ENCODE measurements at places on chromosomes 6 and 20.

GRCh38 chr20:31870726-31871617, 538 bp downstream of the TTLL9 start:
- DNase-seq: no peak

DNA sequence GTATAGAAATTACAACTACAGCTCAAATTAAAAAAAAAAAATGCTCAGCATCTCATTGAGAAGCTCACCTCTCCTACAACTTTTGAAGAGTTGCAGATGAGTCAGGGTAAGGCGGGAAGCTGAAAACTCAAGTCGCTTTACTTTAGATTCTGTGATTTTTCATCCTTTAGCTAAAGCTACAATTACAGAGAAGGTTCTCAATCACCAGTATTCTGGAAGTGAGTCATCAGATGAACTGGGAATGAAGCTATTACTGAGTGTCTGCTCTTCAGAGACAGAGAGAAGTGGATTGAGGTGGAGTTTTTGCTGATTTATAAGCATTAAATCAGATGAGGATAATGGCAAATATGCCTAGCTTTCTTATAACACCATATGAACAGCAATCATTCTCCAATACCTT, 91.9 kb downstream of the TFAP2A start:
- DNase-seq: no peak

DNA sequence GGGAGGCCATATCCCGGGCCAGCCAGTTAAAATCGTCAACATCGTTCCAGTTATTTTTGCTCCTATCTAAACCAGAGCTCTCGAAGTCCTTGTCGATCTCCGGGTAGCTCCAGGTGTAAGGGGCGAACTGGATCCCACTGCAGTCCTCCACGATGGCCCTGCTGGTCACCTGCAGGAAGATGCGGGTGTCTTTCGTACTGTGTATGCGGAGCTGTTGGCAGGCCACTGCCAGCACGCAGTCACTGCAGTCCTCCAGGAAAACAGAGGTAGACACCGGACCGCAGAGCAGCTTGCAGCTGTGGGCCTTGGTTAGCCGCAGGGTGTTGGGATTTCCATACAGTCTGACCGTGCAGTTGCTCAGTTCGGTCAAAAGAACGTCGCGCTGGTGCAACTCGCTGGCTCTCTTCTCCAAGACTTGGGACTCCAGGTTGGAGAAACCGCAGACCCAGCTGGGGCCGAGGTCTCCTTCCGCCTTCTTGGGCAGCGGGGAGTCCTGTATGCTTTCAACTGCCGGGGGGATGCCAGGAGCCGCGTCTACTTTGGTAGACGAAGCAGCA, 742 bp downstream of the TBCC start:
- DNase-seq: no peak

GRCh38 chr20:37622728-37623127, 71.1 kb upstream of the CTNNBL1 start:
- no peak for DNase-seq

DNA sequence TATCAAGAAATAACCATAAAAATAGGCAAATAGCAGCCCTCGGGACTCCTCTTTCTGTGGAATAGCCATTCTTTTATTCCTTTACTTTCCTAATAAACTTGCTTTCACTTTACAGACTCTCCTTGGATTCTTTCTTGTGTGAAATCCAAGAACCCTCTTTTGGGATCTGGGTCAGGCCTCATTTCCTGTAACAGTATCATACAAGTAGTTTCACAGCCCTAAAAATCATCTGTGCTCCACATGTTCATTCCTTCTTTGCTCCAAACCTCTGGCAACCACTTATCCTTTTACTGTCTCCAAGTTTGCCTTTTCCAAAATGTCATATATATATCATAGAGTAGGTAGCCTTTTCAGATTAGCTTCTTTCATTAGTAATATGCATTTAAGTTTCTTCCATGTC, 13.5 kb upstream of the NT5E start:
- DNase-seq: peak; percentile 63

- peak; percentile 31 for DNase-seq
These were observed 231.8 kb upstream of the RREB1 start for GRCh38 chr6:6875818-6876470.

- DNase-seq: no peak
These were observed 2.3 kb upstream of the KIF16B start for GRCh38 chr20:16575390-16576140.

DNA sequence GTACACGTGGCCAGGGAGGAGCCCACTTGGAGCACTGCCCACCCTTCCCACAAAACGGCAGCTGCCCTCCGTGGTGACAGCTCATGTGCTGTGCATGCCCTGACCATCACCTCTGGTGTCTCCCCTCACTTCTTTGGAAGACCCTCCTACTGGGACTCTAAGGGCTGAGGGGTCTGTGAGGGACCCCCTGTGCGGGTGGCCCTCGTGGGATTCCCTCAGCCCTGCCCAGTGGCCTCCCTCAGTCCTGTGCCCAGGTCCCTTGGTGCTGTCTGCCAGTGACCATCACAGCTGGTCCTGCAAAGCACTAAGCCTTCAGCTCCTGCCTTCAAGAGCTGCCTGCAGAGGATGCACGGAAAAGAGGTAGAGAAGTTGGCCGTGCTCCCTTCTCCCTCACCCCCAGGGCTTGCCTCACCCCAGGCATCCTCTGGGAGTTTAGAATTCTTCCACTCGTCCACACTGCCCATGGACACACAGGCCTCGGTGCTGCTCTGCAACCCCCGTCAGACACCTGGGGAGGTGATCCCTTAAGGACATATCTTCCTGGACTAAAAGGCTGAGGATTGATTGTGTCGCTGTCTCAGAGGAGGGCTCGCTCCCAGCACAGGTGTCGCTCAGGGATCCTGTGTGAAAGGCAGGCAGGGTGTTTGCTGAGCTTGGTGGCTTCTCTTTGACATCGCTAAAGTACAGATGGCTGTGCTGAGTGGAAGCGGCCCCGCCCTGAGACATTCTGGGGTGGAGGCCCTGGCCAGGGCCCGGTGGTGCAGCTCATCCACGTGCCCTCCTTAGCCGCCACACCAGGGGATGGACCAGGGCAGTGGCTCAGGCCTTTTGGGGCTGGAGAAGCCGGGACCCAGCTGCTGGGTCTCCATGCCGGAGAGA, 119.5 kb upstream of the FRMD1 start:
- DNase-seq: no peak

DNA sequence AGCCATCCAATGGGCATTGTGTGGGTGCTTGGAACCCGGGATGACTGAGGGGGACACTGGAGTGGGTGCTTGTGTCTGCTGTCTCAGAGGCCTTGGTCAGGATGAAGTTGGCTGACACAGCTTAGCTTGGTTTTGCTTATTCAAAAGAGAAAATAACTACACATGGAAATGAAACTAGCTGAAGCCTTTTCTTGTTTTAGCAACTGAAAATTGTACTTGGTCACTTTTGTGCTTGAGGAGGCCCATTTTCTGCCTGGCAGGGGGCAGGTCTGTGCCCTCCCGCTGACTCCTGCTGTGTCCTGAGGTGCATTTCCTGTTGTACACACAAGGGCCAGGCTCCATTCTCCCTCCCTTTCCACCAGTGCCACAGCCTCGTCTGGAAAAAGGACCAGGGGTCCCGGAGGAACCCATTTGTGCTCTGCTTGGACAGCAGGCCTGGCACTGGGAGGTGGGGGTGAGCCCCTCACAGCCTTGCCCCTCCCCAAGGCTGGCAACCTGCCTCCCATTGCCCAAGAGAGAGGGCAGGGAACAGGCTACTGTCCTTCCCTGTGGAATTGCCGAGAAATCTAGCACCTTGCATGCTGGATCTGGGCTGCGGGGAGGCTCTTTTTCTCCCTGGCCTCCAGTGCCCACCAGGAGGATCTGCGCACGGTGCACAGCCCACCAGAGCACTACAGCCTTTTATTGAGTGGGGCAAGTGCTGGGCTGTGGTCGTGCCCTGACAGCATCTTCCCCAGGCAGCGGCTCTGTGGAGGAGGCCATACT, 49.4 kb downstream of the PYGB start:
- no peak for DNase-seq

DNA sequence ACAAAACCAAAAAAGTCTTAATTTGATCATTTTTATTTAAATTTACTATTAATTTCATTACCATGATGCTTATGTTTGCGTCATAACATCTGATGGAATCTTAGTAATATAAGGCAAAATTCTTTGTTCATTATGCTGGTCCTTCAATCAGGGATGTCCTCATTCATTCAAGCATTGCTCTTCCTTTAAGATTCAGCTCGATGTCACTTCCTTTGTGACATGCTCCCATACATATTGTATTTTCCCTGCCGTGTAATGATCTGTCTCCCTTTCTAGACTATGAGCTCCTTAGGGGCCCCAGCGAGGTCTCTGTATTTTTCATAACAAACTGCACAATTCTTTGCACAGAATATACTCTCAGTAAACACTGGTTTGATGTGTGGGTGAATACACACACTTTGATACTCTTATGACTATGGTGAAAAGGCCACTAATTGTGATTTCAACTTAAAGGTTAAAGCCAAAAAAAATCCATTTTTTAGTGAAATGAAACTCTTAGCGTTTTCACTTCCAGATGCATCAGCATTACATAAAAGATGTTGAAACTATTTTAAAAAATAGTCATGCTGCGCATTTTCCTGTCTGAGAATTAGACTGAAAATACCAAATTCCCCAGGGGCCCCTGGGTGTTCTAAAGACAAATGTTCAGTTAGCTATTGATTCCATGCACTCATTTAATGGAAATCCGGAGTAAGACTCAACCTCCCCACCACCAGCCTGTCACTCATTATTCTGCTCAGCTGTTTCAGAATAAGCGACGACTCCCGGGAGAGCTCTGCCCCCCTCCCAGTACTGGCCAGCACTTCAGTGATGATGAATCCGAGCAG, 169.7 kb downstream of the ATXN1 start:
- no peak for DNase-seq

DNA sequence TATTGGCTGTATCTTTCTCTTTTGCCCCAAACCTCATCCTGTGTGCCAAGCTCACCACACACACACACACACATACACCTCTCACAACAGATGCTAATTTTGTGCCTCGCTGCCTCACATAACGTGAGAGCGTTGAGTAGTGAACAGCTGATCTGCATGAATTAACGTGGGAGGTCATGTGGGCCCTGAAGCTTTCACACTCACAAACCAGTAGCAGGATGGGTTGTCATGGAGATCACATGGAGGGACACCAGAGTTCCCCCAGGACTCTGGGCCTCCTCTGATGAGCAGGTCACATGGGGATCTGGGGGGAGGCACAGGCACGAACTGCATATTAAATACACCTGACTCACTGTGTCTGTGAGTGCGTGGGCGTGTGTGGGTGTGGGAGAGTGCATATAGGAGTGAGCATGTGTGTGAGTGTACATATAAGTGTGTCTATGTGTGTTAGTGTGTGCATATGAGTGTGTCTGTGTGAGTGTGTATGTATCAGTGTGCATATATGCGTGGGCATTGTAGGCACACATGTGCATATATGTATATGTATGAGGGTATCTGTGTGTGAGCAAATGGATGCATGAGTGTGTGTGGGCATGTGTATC, 62.7 kb upstream of the SULF2 start:
- DNase-seq: no peak

All from fibroblast of the conjunctiva (primary cell).